T-helper 1 cell (primary cell): ENCODE measurements at places on chromosomes 7 and 10.

DNA sequence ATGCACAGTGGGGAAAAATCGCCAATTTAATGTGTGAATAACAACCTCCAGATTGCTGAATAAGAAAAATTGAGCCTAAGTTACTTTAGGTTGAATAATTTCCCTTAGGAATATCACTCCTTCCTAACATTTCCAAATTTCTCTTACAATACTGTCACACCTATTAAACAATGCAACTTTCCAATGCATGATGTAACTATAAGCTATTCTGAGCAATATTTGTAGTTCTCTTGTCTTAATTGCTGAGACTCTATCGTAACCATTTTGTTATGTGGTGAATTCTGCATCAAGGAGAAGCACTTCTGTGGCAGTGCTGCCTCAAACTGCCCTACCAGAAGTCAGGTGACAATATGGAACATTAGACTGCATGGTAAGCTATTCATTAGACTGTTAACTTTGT is 386.7 kb upstream of the LRRN3 start:
- DNase-seq = no peak

- no peak for DNase-seq
Measured at GRCh38 chr10:11404901-11405300, 206.5 kb downstream of the USP6NL start.

GRCh38 chr7:121385800-121386179 is 10.3 kb downstream of the FAM3C start:
- peak; percentile 13 for DNase-seq

DNA sequence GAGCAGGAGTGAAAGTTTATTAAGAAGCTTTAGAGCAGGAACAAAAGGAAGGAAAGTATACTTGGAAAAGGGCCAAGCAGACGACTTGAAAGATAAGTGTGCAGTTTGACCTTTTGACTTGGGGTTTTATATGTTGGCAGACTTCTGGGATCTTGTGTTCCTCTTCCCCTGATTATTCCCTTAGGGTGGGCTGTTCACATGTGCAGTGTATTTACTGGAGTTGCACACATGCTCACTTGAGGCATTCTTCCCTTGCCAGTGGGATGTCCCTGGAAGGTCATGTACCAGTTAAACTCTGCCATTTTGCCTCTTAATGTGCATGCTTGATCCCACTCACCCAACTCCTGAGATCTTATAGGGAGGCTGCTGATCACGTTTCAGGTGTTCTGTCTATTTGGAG is 23.4 kb upstream of the ARHGAP12 start:
- DNase-seq = no peak

DNA sequence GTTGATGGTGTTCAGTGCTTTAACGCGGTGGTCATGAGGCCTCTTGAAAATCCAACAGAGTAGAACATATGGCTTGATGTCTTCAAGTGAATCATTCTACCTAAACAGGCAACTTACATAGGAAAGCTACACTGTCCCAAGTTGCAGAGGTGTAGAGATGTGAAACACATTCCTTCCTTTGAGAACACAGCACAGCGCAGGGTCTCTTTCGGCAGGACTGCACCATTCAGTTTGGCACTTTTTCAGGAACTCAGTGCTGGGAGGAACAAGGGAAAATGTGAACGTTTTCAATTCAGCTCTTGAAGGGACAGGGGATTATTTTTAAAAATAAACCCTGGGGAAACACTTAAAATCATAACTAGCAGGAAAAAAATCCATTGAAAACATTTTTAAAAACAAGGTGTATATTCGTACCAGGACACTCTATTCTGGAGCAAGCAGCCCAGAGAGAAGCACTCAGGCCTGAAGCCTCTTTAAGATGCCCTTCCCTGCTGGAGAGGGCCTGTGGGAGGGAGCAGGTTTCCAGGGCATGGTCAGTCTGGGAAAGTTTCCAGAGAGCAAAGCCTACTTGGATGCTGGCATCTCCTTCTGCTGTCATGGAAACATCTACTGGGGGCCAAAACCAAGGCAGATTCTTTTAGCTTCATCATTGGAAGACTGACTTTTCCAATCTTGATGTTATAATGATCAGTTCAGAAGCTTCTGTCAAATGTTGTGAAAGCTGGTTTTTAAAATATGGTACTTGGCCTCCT is 60.4 kb upstream of the NPVF start:
- DNase-seq = no peak

DNA sequence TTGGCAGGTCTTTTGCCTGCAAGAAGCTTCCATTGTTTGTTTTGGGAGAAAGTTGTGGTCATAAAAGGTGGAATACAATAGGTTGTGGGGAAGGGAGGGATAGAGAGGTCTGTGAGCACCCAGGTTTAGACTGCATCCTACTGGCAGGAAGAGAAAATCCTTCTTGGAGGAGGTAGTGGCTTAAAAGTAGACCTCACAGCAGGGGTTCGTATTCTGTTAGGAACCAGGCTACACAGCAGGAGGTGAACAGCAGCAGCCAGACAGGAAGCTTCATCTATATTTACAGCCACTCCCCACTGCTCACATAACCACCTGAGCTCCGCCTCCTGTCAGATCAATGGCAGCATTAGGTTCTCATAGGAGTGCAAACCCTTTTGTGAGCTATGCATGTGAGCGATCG is 245.3 kb downstream of the NSUN6 start:
- DNase-seq = no peak

- no peak for DNase-seq
Measured at GRCh38 chr7:2913760-2914387, 69.8 kb upstream of the GNA12 start.

- no peak for DNase-seq
Measured at GRCh38 chr10:113576852-113577251, 24.0 kb downstream of the HABP2 start.

- DNase-seq = no peak
Measured at GRCh38 chr10:115895166-115895565, 377.8 kb downstream of the GFRA1 start.

DNA sequence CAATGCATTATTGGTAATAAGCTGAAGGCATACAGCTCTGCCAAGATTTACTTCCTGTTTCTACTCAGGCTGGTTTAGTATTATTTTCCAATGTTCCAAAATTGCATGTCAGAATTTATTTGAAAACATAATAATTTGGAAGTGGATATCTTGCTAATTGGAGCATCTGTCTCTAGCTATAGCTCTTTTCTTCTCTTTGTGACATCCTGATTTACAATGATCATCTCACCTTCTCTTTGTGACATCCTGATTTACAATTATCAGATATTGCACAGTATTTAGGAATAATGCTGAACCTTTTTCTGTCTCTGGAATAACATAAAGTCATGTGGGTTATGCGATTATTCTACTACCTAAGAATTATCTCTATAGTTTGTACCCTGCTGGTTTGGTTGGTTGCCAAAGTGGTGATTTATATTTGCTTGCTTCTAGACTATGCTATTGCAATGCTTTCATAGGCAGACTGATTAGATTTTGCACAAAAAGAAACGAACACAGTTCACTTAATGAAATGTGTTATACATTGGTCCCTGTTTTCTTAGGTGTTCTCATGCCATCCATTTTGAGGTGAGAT is 44.3 kb upstream of the CABCOCO1 start:
- no peak for DNase-seq

GRCh38 chr10:102354451-102354850 is 41.1 kb upstream of the NFKB2 start:
- DNase-seq = no peak

DNA sequence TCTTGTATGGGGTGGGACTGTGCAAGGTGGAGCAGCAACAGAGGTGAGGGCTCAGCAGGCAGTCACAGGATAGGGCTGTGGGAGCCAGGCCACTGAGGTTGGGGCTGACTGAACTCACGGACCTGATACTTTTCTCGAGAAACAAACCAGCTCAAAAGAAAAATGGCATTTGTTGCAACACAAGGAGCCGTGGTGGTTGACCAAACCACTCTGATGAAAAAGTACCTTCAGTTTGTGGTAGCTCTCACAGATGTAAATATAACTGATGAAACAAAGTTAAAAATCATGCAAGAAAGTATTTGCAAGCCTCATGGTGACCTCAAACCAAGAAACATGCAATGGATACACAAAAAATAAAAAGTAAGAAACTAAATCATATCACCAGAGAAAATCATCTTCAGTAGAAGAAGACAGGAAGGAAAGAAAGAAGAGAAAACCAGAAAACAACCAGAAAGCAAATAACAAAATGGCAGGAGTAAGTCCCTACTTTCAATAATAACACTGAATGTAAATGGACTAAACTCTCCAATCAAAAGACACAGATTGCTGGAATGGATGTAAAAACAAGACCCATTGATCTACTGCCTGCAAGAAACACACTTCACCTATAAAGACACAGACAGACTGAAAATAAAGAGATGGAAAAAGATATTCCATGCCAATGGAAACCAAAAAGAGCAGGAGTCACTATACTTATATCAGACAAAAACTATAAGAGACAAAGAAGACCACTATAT is 48.9 kb upstream of the DUSP5 start:
- DNase-seq = no peak

DNA sequence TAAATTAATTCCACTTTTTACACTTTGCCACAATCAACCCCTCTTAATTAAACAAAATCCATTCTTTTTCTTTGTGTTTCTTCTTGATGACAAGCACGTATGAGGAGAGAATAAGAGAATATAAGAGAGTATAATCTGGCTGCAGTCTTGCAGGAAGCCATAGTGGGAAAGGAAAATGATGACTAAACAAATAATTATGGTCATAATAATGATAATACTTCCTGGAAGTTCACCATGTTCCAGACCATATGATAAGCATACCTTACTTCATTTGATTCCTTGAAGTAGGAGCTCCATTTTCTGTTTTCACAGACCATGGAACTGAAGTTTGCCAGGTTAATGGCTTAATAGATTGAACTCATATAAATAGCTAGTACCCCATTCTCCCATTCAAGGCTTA is 237.8 kb downstream of the SEMA3D start:
- DNase-seq = no peak

GRCh38 chr10:13271552-13272163 is 28.2 kb downstream of the PHYH start:
- DNase-seq = peak; percentile 24

GRCh38 chr10:119893074-119893473 is 544 bp downstream of the SEC23IP start:
- DNase-seq = no peak

DNA sequence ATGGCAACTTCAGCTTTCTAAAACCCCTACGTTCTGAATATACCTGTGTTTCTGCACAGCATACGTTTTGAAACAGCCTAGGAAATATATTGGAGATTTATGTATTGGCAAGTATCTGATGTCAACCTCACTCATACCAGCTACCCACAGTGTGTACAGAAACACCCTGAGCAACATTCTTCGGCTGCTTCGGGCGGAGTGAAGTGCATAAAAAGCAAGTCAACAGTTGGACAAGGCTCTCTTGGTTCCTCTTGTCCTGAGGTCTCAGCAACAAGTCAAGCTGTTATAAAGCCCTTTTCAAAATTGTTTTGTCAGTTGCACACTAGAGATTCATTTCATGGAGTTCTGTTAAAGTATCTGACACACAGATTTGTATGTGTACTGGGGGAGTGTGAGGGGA is 40.0 kb upstream of the PAPSS2 start:
- no peak for DNase-seq

DNA sequence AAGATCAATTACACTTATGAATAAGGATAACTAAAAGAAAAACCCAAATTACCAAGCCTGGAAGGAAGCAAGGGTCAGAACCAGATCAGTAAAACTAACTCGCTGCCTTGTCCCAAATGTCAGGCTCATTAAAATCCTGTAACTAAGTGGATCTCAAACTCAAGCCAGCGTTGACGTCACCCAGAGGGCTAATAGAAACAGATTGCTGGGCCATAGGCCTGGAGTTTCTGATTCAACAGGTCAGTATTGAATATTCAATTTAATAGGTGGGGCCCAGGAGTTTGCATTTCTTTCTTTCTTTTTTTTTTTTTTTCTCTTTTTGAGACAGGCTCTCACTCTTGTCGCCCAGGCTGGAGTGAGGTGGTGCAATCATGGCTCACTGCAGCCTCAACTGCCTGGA is 397.0 kb downstream of the CALN1 start:
- no peak for DNase-seq

GRCh38 chr10:49760789-49761188 is 1.3 kb downstream of the OGDHL start:
- no peak for DNase-seq

- no peak for DNase-seq
Measured at GRCh38 chr7:107676249-107676648, 15.6 kb downstream of the SLC26A4 start.

DNA sequence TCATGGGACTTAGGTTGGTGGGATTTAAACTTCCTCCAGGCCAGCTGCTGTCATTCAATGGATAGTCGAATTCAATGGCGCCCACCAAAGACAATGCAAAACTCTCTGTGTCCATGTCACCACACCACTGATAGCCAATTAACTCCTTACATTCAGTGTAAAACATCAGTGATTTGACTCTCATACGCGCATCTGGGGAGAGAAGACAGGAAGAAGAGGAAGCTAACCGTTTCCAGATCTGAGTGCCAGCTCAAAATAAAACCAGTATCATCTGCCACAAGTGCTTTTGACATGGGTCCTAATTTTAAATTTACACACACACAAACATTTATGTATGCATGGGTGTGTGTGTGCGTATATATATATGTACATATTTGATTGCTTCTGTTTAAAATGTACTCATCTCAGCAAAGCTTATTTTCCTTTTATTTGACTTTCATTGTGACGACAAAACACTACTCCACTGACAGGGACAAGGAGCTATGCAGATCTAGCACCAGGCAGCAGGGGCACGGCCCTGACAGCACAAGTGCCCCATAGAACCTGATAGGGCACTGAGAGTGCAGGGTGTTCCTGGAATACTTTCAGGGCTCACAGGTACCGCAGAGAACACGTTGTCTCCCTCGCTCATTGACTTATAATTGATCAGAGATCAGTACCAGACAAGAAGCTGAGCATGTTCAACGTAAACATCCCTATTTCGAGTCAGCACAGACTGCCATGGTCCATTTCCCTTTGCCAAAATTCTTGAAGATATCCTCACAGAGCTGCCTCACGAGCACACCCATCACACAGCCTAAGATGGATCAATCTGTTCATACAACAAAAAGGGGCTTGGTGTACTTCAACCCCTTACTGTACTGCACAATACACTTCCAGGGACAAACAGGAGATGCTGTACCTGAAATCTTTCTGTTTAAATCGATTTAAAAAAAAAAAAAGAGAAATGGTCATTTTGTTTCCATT is 176.1 kb downstream of the COBL start:
- DNase-seq = no peak

GRCh38 chr7:156560075-156560474 is 80.5 kb upstream of the RNF32 start:
- no peak for DNase-seq

- DNase-seq = no peak
Measured at GRCh38 chr7:44762726-44763522, 14.3 kb downstream of the ZMIZ2 start.

GRCh38 chr10:119351189-119351588 is 143.8 kb downstream of the GRK5 start:
- no peak for DNase-seq

GRCh38 chr10:94738588-94738987 is 23.9 kb upstream of the CYP2C19 start:
- no peak for DNase-seq

GRCh38 chr10:70682920-70683600 is 10.8 kb downstream of the ADAMTS14 start:
- DNase-seq = no peak
